Thyroid gland (tissue), 4 donors: ENCODE measurements at places on chromosomes 4 and X. TPM values are rescaled to one million over a fixed set of nuclear protein-coding genes. Genes with fewer than 3 reads are reported as not detected.

DNA sequence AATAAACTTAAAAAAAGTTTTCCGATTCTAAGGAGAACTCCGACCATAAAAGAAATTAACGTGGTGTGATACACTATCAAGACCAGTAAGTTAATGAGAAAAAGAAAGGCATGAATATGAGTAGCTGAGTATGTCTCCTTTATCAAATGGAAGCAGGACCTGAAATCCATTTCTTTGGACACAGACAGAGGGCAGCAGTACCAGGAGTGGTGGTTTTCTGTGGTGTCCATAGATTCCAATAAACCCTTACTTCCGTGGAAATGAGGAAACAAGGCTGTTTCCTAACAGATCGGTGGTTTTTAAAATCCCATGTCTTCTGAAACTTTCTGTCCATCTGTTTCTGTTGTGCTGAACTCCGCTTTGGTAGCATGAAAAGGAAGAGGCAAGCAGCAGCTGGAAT is 128.5 kb upstream of the TSPAN5 start:
- DNase-seq = no peak

DNA sequence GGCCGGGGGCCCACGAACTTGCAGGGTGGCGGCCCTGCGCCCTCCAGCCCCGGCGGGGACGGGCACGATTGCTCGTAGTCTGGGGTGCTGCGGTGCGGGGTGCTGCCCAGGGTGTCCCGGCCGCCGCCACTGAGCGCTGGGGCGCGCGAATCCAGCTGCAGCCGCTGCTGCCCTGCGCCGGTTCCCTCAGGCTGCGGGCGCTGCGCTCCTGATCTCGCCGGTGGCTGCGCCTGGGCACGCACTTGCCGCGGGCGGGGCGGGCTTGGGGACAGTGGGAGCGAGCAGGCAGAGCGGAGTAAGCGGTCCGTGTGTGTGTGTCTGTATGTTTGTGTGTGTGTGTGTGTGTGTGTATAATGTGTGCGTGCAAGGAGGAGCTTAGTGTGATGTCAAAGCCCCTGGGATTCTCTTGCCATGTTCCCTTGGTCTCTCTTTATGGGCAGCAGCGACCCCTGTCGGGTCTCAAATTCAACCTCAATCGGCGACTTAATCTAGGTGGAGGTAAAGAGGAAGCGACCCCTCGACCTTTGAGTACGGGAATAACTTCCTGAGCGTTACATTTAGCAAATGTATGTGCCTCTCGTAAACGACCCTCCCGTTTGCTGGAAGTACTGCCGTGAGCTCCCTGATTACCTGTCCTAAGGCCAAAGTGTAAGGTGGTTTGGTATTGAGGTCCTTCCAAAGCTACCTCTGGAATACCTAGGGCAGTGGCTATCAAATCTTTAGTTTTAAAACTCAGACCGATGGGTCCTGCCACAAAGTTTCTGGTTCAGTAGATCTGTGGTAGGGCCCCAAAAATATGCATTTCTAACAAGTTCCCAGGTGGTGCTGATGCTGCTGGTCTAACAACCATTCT is at the start of gene RNF150:
Gene RNF150, minus strand, starts transcription at position 324 of the 853 bp plus-strand sequence.
- peak; percentile 87 for DNase-seq

Gene HTRA3
- 17.2 TPM for total RNA-seq

Gene AVPR2
- 2.8 TPM for total RNA-seq

DNA sequence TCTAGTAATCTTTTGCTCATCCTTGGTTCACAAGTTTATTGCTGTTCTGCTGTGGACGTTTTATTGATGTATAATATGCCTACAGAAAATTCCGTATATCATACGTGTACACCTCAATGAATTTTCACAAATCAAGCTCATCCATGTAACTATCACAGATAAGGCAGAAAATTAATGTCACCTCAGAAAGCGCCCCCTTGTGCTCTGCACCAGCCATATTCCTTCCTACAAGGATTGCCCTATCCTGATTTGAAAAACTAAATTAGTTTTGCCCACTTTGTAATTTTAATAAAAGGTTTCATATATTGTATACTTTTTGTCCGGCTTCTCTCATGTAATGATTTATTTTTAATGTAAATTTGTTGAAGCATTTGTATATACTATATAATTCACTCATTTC is 390.8 kb downstream of the ADGRL3 start:
- no peak for DNase-seq

GRCh38 chrX:108537005-108537404 is 97.4 kb downstream of the COL4A5 start:
- peak; percentile 6 for DNase-seq

Gene DCAF12L1
- total RNA-seq = 0.27 TPM

Gene GABRE
- total RNA-seq = 42.9 TPM

Gene TXLNG
- 16.8 TPM for total RNA-seq

Gene HAUS3
- 20.8 TPM for total RNA-seq

Gene CORIN
- total RNA-seq = 0.27 TPM

Gene SLC7A11
- 6.2 TPM for total RNA-seq

Gene STPG2
- 2.8 TPM for total RNA-seq

Gene MAGEA1
- total RNA-seq = not detected

- DNase-seq = no peak
Measured at GRCh38 chr4:60396341-60397049, 803.6 kb upstream of the ADGRL3 start.

Gene CLNK
- not detected for total RNA-seq

Gene FGF13
- total RNA-seq = 9.2 TPM

GRCh38 chrX:133749951-133750350 is 235.4 kb downstream of the GPC3 start:
- DNase-seq = no peak

GRCh38 chrX:41692162-41692749 is 3.5 kb downstream of the GPR34 start:
- no peak for DNase-seq

DNA sequence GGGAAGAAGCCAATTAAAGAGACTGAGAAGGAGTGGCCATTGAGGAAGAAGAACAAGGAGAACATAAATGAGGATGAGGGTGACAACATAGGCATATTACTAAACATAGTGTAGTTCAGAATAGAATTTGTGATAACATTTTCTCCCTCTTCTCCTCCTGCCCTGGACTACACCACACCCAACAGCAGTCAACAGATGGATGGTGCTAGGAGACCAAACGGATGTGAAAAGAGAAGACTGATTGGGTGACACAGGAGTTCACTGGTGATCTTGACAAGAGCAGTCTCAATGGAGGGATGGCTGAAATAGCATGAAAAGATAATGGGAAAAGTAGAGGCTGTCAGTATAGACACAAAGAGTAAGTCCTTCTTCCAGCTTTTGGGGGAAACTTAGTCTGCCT is 226.5 kb upstream of the FGF13 start:
- no peak for DNase-seq

DNA sequence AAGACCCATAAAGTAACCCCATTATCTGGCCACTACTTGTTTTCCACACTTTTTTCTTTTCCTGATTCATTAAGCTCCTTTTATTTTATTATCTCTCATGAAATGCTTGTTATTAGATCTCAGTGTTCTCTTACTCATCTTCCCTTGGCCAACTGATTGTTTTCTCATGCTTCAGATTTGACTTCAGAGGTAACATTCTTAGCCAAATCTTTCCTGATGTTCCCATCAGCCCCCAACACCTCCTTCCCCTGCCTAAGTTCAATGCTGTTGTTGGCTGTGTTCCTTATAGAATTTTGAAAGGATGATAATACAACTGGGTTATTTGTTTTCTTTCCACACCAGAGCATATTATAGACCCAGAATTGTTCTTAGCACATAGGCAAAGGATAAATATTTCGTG is 75.6 kb downstream of the BMPR1B start:
- no peak for DNase-seq

- DNase-seq = no peak
Measured at GRCh38 chr4:87697272-87697671, 47.2 kb downstream of the DMP1 start.

Gene MEPE
- total RNA-seq = not detected

Gene TRIM61
- 5.5 TPM for total RNA-seq

- DNase-seq = no peak
Measured at GRCh38 chr4:139728146-139728545, 62.5 kb downstream of the MGST2 start.

DNA sequence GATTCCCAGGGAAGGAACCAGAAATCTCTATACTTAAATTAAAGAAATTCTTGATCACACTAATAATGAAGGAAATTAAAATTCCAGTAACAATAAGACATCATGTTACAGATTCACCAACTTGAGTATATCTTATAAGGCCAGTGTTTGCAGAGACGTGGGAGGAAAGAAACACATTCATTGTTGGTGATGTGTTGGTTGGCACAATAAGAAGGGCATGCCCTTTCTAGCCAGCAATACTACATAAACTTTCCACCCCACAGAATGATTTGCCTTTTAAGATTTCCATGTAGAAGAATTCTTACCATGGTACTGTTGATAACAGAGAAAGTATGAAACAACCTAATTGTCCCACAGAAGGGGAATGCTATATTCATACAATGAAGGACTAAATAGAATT is 581.5 kb downstream of the STIM2 start:
- no peak for DNase-seq

Gene SPACA5
- total RNA-seq = not detected

Gene ACSL1
- total RNA-seq = 163 TPM

DNA sequence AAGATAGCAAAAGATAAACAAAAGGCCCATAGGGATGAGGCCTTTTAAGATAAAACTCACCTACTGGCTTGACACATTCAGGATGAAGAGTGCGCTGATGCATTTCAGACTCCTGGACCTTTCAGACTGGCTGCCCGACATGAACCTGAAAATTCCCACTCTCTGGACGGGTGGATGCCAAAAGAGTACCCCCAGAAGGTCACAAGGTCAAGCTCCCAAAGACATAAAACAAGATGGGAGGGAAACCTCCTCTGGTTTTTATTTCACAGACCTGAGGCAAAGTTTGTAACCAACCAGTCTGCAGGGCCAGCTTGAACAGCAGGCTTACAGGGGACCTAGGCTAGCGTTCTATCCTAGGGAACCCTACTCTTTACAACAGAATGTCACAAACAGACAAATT is 123.2 kb upstream of the GC start:
- DNase-seq = no peak

- DNase-seq = no peak
Measured at GRCh38 chrX:32524385-32524784, 687.0 kb downstream of the DMD start.

DNA sequence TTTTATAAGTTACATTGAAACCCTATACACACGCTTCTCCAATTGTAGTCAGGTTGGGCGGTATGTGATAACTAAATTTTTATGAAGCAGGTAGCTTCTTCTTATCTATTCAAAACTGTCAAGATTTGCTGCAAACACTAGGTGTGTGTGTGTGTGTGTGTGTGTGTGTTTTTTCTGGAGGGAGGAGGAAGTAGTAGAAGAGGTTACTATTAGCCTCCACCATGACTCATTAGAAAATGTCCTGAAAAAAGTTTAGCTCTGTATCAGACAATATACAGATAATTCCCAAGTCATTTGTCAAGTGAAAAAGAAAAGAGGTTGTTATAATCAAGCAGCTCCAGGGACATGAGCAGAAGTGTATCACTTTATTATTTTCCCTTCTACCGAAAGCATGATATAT is 33.9 kb downstream of the PCDH7 start:
- DNase-seq = no peak

DNA sequence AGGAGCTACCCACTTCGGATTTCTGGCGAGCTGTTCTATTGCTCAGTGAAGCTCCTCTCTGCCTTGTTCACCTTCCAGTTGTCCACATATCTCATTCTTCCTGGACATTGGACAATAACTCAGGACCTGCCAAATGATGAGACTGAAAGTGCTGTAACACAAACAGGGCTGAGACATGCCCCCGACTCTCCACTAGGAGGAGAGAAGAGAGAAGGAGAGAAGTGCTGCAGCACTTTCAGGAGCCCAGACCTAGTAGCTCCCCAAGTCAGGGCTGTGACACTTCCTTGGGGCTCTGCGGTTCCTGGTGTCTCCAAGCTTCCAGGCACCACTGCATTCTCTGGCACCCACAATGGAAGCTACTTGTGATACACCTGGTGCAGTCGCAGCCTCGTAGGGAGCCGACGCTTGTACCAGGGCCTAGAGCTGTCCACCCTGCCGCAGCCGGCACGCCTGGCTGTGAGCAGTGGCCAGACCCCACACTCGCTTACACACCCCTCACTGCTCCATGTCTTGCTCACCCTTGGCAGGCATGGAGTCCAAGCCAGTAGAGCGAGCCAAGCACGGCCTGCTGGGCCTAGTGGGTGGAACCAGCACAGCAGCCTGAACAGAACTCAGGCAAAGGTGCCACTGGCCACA is 234.9 kb downstream of the TECRL start:
- DNase-seq = no peak

GRCh38 chrX:18966624-18967023 is 17.3 kb downstream of the PHKA2 start:
- no peak for DNase-seq

- DNase-seq = peak; percentile 41
Measured at GRCh38 chr4:81472281-81473182, 825 bp upstream of the RASGEF1B start.
